Fibroblast of skin of left biceps (primary cell): ENCODE measurements at places on chromosomes 2 and 18.
A peak's percentile ranks its signal among the peaks of the same experiment; 100 is the strongest.

GRCh38 chr2:172864182-172864581 lies 128.5 kb downstream of the RAPGEF4 start:
- DNase-seq = no peak

DNA sequence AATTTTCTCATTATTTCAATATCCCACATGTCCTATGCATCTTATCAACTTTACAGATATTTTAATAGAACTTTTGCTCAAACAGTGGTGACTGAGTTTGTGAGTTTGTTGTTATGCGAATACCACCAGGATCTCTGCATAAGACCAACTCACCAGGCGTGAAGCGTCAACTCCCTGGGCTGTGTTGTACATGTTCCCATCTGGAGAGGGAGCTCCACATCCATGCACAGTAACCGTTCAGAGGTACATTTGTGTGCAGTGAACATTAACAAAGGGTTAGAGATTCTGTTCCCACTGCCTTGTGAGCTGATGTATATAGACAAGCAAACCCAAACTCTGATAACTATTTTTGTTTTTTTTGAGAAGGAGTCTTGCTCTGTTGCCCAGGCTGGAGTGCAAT lies 188.7 kb downstream of the MYT1L start:
- DNase-seq = no peak

DNA sequence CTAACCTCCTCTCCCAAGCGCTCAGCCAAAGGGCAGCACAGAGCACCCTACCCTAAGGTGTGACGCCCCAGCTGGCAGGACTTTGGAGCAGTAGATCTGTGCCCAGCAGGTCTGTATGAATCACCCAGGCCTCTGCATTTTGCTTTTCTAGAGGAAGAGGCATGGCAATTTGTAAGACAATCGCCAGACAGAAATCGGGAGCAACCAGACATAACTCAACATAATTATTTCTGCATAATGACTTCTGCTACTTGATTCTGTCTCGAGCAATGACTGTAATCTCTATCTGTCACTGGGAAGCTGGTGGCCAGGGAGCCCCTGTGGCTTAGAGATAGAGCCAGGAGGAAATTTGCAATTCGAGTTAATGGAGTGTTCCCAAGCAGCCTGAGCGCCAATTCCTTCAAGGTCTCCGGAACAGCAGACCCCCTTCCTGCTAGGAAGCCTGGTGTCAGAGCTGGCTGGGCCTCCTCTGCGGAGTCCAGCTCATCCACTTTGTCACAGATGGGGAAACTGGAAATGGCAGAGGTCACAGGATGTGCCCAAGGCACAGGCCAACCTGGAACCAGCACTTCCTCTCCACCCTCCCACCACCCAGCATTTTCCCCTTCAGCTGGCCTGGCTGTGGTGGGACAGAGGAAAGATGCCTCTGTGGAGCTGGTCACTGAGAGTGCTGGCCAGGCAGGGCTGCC lies 55.0 kb downstream of the ODC1 start:
- DNase-seq = no peak

GRCh38 chr18:45731716-45732115 lies 7.7 kb downstream of the SLC14A1 start:
- DNase-seq = no peak

DNA sequence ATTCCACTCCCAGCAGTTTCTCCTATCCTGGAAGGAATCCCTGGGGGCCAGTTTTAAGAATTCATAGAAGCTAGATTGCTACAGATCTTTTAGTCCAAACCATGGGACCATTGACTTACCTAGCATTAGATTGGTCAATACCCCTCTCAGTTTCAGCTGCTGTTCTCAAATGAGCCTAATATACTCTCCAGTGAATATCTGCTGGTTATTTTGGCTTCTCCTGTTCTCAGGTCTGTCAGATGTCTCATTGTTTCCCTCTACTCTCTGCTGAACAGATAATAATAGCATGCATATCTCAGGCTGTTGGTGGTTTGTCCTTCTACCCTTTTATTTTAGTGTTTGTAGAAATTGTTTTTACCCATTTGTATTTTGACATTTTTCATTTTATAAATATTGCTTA lies 99.5 kb downstream of the FHOD3 start:
- no peak for DNase-seq

GRCh38 chr2:221077251-221077650 lies 494.9 kb downstream of the EPHA4 start:
- no peak for DNase-seq

- DNase-seq = no peak
These were observed 18.6 kb upstream of the CNDP1 start for GRCh38 chr18:74515620-74516231.

GRCh38 chr2:100196786-100197494 lies 54.5 kb upstream of the AFF3 start:
- no peak for DNase-seq

GRCh38 chr18:23456835-23457234 lies 3.7 kb downstream of the RIOK3 start:
- DNase-seq = no peak

DNA sequence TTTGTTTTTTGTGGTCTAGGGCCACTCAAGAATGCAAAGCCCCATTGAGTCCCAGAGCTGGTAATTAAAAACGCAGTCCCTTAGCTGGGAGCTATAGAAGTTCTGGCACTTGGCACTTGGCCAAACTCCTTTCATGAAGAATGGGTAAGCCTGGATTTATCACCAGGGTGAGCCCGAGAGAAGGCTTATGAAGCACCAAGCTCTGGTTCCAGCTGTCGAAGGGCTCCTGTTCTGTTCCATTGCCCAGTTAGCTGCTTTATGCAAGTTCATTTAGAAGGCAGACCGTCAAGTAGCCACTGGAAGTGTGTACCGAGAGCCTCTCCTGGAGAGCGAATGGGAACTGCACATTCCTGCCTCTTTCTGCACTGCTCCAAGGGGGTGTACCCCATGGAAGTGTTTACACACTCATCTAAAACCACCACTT lies 14.2 kb downstream of the ECEL1 start:
- DNase-seq = no peak

GRCh38 chr2:15816674-15817406 lies 123.5 kb upstream of the MYCN start:
- DNase-seq = no peak

- DNase-seq = no peak
These were observed 52.6 kb downstream of the GNAL start for GRCh38 chr18:11741505-11742145.

- peak; percentile 28 for DNase-seq
These were observed 103.8 kb downstream of the ASAP2 start for GRCh38 chr2:9310377-9310776.
